Activated CD8-positive, alpha-beta T cell treated with anti-CD3 and anti-CD28 coated beads for 36 hours (primary cell): ENCODE measurements at places on chromosomes 2 and 18. TPM values are rescaled to one million over a fixed set of nuclear protein-coding genes. Genes with fewer than 3 reads are reported as not detected.

TMEM17 gene
- total RNA-seq = 0.14 TPM

DOCK10 gene
- 198 TPM for total RNA-seq

ZBTB7C gene
- total RNA-seq = not detected

ERICH2 gene
- not detected for total RNA-seq

INPP5D gene
- 38.6 TPM for total RNA-seq

PDE6D gene
- 23.5 TPM for total RNA-seq
